KG1 (cell line): ENCODE measurements at places on chromosomes 4 and X.

DNA sequence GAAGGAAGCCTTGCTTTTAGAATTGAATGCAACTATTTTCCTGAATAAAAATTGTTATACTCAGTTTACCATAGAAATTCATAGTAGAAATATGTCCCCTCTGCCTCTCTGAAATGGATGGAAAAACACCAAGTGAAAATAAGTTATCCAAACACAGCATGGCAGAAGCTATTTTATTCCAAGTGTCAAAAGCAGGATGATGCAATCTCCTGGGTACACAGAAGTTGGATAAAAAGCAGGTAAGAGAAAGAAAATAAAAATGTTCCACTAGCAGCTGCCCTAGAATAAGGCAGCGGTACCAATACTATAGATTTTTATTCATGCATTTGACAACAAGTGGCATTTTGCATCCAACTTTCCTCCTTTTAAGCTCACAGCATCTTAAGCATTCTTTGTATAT lies 89.0 kb upstream of the TENT5D start:
- no peak for DNase-seq

GRCh38 chr4:4502694-4503311 lies 39.0 kb downstream of the STX18 start:
- no peak for DNase-seq

- no peak for DNase-seq
Observed at GRCh38 chr4:84492737-84493091, 6.4 kb downstream of the NKX6-1 start.

DNA sequence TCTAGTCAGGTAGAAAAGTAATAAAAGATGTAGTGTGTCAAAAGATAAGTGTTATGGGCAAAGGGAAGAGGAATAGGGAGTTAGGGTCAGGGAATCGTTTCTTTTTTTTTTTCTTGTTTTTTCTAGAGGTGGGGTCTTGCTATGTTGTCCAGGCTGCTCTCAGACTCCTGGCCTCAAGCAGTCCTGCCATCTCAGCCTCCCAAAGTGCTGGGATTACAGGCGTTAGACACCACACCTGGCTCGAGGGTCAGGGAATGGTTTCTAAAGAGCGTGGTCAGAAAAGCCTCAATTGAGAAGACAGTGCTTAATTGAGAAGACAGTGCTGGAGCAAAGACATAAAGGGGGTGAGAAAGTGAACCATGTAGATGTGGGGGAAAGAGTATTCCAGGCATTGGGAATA lies 19.1 kb downstream of the SMARCAD1 start:
- DNase-seq, result no peak

GRCh38 chr4:27096142-27096824 lies 235.6 kb downstream of the STIM2 start:
- no peak for DNase-seq

GRCh38 chr4:147493307-147493706 lies 12.4 kb downstream of the EDNRA start:
- DNase-seq, result no peak

DNA sequence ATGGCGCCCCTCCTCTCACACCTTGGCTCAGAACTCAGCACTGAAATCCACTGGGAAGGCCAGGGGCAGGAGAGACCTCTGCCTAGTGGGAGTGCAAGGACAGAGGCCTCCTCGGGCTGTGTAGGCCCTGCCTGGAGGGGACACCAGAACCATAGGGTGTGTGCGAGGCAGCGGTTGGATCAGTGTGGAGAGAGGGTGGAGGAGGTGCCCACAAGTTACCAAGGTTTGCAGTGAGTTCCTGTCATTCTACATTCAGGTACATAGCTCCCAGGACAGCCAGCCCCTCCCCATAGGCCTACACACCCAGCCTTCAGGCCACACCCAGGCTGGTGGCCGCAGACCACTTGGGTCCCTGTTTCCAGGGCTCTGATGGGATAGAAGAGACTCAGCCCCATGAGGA lies 19.2 kb upstream of the SPON2 start:
- no peak for DNase-seq

GRCh38 chr4:20684852-20685763 lies 15.2 kb upstream of the PACRGL start:
- no peak for DNase-seq

- no peak for DNase-seq
Observed at GRCh38 chr4:930028-930551, 2.0 kb downstream of the GAK start.

DNA sequence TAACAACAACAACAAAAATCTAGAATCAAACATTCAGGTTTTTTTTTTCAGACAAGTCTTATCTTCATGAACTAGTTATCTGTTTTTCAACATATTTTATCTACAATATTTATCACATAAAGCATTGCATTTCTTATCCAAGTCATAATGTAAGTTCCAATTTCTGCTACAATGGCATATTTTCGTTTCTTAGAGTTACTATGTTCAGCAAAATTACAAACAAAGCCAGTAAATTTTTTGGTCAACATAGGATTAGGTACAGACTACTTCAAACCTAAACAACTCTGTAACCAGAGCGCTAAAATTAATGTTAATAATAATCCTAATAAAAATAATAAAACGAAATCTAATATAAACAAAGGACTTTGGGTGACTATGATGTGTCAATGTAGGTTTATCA lies 165.4 kb upstream of the TACR3 start:
- DNase-seq, result no peak

DNA sequence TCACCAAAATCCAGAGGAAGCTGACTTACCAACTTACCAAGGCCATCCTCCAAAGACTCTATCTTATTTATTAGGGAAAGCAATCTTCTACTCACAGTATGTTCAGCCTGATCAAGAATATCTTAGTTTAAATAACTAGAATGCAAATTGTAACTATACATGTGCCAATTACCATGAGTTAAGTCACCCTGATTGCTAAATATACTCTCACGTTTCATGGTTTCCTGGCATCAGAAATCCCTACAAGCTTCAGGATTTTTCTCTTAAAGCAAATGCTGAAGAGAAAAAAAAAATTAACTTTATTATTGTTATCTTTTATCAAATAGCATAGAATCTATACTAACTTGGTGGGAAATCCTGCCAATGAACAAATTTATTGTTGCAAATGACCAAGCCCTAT lies 63.0 kb upstream of the MXD4 start:
- DNase-seq, result no peak

DNA sequence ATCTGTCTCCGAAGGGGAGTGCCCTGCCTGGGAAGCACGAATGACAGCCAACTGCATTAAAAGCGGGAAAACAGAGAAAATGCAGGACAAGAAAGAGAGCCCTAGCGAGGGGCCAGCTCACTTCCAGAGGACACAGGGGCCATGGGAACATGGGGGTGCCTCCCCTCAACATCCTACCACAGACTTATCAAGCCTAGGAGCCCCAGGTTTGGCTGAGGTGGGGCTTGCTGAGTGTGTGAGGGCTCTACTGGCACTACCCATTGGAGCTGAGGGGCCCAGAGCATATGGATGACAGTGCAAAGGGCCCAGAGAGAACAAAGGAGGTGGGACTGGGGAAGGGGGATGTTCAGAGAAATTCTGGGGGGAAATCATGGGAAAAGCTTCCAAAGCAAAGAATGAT lies 101.8 kb downstream of the PJA1 start:
- DNase-seq, result no peak

- no peak for DNase-seq
Observed at GRCh38 chrX:20637351-20637750, 370.6 kb upstream of the RPS6KA3 start.

DNA sequence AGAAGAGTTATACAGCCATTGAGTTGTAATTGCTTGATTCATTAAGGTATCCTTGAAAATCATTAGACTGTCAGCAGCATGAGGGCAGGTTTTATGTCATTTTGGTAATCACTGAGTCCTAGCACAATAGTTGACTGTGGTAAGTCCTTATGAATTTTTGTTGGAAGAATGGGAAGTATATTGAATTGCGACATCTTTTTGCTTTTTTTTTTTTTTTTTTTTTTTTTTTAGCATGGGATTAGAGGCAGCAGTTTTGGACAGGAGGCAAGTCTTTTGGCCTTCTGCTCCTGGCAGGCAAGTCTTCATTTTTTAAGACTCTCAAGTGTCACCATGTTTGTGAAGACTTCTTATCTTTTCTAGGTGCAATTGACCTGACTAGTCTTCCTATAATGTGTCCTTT lies 29.7 kb downstream of the PRRG1 start:
- DNase-seq, result no peak

- DNase-seq, result peak; percentile 3
Observed at GRCh38 chr4:103934178-103934789, 214.5 kb upstream of the TACR3 start.

DNA sequence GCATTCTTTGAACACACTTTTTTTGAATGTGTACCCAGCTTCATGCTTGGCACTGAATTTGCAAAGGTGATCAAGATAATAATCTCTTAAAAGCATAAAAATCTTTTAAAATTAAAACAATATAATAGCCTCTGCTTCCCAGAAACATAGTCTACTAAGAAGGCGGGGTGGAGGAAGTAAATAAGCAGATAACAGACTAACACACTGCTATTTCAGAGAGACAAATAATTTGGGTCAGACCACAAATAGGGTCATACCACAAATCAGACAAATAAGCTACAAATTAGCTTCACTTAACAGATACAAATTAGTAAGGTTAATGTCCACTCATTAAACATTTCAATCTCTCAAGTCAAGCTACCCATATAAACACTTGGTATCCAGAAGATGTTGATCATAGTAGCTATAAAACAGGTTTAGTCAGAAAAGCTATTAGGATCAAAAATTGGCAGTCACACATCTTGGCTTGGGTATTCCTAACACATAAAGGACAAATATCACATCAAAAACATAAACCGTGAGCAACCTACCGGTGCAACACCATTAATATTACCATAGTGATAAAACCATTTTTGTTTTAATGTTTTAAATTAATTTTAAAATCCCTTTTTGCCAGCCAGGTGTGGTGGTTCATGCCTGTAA lies 47.3 kb downstream of the PPP3CA start:
- no peak for DNase-seq
